ENCODE measurements at places on chromosomes 5 and 9. TPM values are rescaled to one million over a fixed set of nuclear protein-coding genes. Genes with fewer than 3 reads are reported as not detected.
A peak's percentile ranks its signal among the peaks of the same experiment; 100 is the strongest.

GRCh38 chr9:133762488-133763271, 24.5 kb upstream of the SARDH start:
- DNase-seq = no peak

- no peak for DNase-seq
Observed at GRCh38 chr5:111013011-111013410, 58.5 kb upstream of the TSLP start.

DNA sequence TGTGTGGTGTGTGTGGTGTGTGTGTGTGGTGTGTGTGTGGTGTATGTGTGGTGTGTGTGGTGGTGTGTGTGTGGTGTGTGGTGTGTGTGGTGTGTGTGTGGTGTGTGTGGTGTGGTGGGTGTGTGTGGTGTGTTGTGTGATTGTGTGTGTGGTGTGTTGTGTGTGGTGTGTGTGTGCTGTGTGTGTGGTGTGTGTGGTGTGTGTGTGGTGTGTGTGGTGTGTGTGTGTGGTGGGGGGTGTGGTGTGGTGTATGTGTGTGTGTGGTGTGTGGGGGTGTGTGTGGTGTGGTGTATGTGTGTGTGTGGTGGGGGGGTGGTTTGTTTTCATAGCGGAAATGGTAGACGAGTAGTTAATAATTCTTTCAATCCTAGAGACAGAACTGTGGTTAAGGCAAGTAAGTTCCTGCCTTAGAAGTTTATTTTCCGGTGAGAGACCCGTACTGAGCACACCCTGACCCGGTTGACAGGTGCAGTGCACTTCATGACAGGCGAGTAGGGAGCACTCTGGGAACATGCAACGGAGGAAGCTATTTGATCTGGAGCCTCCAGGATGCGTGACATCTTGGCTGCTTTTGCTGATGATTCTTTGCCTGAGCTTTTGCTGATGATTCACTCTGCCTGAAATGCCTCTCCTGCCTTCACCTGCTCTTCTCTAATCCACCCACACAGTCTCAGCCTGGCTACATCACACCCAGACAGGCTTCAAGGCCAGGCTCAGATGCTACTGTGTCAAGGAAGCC, 21.7 kb upstream of the FAT2 start:
- no peak for DNase-seq

- DNase-seq = peak; percentile 50
Observed at GRCh38 chr5:154881986-154882385, 23.6 kb downstream of the CNOT8 start.

DNA sequence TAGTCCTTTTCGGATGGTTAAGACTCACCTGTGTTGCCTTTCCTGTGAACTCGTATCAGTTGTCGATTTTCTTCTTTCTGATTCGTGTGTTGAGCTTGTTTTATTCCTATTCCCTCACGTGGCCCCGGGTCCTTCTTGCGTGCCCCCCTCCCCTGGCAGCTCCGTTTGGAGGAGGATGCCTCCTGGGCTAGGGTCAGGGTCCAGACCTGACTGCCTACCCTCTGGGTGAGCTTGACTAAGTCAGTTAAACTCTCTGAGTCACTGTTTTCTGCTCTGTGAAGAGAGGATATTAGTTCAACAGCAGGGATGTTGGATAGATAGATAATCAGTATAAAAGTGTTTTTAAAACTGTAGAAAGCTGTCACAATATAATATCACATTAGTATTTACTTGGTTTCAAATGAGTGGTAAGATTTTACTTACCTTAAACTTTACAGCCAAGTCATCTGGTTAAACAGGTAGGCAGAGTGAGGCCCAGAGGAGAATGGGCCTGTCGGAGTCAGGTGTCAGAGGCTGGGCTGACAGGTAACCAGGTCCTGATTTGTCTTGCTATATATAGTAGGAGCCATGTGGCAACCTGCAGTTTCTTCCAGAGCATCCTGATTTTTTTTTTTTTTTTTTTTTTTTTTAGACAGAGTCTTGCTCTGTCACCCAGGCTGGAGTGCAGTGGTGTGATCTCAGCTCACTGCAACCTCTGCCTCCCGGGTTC, 24.2 kb downstream of the PPARGC1B start:
- no peak for DNase-seq

GRCh38 chr9:136606687-136607333, 55.9 kb upstream of the EGFL7 start:
- DNase-seq = no peak

GRCh38 chr9:120299785-120300184, 280.2 kb downstream of the CDK5RAP2 start:
- no peak for DNase-seq

DNA sequence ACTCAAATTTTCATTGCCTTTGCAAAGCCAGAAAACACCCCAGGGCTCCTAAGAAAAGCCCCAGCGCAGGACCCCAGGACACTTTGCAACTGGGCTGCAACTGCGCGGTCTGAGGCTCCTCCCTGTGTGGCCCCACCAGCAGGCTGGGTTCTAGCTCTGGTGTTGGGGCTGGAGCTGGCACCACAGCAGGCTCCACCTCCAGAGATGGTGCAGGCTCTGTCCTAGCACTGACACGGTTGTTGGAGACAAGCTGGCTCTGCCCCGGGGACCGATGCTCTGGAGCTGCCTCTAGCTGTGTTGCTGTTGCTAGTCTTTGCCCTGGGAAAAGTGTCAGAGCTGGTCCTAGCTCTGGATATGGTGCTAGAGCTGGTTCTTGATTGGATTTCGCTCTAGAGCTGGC, 13.6 kb downstream of the LCN10 start:
- DNase-seq = no peak

GRCh38 chr9:32776201-32776600, 7.1 kb upstream of the TMEM215 start:
- DNase-seq = no peak

DNA sequence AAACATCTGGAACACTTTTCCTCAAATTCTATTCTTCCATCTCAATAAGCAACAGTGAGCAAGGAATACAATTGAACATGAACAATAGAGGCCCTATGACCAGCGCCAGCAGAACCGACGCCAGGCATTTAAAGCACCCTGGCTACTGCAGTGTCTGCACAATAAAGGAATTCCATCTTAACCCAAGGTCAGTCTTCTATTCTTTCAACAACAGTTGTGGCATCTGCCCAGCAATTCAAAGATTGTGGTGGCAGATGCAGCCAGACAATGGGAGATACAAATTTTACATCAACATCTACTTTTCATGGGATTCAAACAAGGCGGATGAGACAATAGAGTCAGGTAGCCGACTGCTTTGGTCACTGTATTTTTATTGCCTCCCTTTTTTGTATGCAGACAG, 65.9 kb downstream of the ELL2 start:
- peak; percentile 71 for DNase-seq

GRCh38 chr5:5480481-5481111, 58.1 kb downstream of the ICE1 start:
- DNase-seq = no peak

DNA sequence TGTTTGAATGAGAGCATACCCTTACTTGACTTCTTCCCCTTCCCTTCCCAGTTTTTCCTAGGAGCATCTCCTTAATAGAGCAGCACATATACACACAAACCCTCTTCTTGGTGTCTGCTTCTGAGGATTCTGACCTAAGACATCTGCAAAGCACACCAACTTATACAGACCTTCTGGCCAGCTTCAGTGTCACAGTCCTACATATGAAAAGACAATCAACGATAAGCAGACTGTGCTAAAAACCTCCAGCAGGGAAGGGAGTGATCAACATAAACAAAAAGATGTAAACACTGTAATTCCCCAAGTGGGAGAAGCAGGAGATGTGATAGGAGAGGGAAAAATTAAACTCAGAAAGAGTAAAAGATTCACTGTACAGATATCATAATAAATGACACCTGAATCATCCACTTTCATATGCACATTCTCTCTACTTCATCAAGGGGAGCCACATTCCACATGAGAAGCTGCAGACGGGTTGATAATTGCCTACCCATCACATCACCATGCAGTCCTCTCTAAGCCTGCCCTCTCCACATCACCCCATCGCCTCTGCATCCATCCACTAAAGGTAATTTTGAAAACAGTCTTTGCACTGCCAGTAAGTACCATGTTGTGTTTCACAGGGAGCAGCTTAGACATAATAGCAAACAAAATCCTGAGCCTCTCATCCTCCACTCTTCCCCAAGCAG, 13.0 kb downstream of the APBA1 start:
- DNase-seq = no peak

GRCh38 chr5:89900346-89900745, 509.2 kb downstream of the CETN3 start:
- no peak for DNase-seq

DNA sequence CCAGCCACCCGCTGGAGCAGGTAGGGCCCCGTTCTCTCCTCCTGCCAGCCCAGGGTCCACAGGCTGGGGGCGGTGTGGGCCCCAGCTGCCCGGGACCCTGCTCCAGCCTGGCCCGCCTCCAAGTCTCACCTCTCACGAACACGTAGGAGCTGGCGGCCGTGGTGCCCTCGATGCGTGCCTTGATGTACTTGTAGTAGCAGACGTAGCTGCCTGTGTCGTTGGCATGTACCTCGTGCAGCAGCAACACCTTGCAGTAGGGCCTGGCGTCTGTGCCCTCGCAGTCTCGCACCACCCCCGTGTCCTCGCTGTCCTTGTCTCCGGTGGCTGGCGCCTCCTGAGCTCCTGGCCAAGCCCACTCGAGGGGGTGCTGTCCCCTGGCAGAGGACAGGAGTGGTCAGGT, 19.0 kb downstream of the FLT4 start:
- no peak for DNase-seq

DNA sequence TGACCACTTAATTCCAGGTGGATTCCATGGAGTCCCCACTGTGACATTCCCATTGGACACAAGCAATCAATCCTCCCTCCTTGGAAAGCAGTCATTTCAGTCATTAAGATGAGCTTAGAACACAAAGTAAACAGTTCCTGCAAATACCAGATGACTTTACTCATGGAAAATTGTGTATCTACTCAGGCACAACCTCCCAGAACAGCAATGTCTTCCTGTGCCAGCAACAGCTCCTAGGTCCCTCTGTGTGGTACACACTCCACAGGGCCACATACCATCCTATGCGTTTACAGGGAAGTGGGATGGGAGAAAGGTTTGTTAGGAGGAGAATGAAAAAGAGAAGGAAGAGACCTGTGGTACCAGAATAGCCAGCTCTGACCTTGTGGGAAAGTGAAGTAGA, 53.7 kb downstream of the MTMR12 start:
- no peak for DNase-seq

GRCh38 chr9:108543251-108543778, 312.5 kb downstream of the ACTL7B start:
- DNase-seq = no peak

GRCh38 chr9:107992271-107992670, 502.7 kb upstream of the KLF4 start:
- DNase-seq = no peak

DNA sequence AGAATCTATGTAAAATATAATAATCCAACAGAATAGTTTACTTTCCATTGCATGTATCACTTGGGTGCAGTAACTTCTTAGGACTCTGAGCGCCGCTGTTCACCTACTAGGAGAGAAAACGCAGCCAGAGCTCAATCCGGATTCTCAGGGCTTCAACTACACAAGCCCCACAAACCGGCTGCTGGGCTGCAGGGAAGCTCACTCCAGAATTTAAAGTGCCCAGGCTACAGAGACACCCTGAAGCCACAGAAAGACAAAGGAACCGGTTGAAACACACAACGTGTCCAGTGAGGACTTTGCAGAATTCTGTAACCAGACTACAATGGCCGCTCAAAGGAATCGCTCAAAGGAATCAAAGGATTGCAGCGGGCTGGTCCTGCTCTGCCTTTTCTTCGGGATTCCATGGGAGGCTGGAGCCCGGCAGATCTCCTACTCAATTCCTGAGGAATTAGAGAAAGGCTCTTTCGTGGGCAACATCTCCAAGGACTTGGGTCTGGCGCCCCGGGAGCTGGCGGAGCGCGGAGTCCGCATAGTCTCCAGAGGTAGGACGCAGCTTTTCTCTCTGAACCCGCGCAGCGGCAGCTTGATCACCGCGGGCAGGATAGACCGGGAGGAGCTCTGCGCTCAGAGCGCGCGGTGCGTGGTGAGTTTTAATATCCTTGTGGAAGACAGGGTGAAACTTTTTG, at the start of gene PCDHGA10:
TSS of gene PCDHGA10 (plus strand) at position 134 of the 686 bp plus-strand sequence. CDS start at position 323, 189 bp downstream.
- DNase-seq = peak; percentile 72

The TRIM14 gene
- 4.9 TPM for polyA plus RNA-seq

The TNFSF15 gene
- polyA plus RNA-seq = 8.4 TPM

The EFNA5 gene
- polyA plus RNA-seq = 9.9 TPM

The IFNK gene
- polyA plus RNA-seq = not detected

The C7 gene
- 0.37 TPM for polyA plus RNA-seq

The CREB3 gene
- 45.9 TPM for polyA plus RNA-seq

Data from endothelial cell of umbilical vein (primary cell).